ENCODE measurements at places on chromosomes 3 and 15.

GRCh38 chr3:175716446-175716845 is 857.3 kb downstream of the NAALADL2 start:
- no peak for DNase-seq

GRCh38 chr3:177185035-177185574 is 12.2 kb downstream of the TBL1XR1 start:
- DNase-seq = no peak

DNA sequence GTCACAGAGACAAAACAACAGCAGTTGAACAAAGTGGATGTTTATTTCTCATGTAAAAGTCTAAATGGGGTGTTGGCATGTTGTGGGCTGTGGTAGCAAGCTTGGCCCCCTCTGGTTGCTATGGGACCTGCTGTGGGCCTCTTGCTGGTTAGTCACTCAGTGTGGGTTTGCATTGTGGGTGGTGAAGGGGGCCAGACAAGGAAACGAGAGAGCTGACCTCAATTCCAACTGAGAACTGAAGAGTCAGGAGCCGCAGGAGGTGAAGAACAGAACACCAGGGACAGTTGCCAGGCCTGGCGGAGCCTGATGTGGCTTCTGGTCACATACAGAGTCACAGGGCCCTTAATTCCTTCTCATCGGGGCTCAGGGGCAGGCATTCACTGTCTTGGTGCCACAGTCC is 1.9 kb upstream of the ADPGK start:
- peak; percentile 31 for DNase-seq

DNA sequence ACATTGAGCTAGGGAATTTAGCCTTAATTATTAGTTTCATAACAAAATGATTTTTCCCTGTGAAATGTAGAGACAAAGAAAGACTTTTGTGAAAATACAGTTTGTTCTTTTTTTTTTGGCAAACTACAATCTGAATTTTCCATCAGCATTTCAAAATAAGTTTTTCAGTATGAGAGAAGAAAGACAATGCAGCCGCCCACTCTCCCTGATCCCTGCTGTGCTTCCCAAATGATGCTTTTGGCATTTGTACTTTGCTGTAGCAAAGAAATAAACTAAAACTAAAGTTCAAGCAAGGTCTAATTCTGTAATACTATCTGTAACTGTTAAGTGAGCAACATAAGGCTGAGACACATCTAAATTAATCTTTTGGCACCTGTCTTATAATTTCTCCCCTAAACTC is 782.2 kb downstream of the VGLL3 start:
- no peak for DNase-seq

GRCh38 chr3:5732081-5732480 is 544.6 kb downstream of the EDEM1 start:
- DNase-seq = no peak

DNA sequence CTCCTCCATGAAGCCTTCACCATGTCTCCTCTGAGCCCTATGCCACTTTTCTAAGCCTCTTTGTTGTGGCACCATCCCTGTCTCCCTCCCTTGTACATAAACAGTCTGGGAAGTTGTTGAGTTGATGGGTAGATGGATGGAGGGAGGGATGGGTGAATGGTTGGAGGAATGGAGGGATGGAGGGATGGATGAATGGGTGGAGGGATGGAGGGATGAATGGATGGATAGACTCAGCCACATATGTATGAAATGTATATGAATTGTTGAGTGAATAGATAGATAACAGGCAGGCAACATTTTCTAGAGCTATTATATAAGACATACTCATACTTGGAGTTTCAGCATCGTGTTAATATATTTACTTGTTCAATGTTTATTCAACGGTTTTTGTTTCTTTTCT is 58.3 kb upstream of the HES1 start:
- no peak for DNase-seq

- no peak for DNase-seq
Measured at GRCh38 chr3:64176461-64176996, 48.7 kb downstream of the PRICKLE2 start.

DNA sequence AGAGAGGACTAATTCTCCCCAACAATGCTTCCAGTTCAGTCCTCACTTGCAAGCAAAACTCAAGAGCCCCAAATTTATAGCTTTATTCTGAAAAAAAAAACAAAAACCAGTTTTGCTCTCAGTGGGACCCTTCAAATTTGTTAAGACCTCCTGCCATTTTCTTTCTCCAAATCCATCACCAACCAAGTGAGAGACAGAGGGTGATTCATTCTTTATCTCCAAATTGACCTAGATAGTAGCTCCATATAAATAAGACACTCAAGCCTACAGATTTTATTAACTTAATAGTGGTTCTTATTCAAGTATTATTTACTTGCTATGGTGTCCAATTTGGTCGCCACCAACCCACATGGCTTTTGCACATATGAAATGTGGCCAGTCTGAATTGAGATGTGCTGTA is 195.8 kb downstream of the RORA start:
- no peak for DNase-seq

- no peak for DNase-seq
Measured at GRCh38 chr3:21229426-21230135, 521.4 kb downstream of the ZNF385D start.

GRCh38 chr15:50997371-50998051 is 89.0 kb downstream of the AP4E1 start:
- DNase-seq = no peak

GRCh38 chr3:101229681-101230080 is 90.7 kb downstream of the IMPG2 start:
- DNase-seq = no peak

- no peak for DNase-seq
Measured at GRCh38 chr15:35717721-35718120, 171.8 kb upstream of the DPH6 start.

GRCh38 chr3:154334973-154335420 is 10.7 kb upstream of the DHX36 start:
- no peak for DNase-seq

- DNase-seq = no peak
Measured at GRCh38 chr15:78987556-78988360, 42.9 kb upstream of the CTSH start.

DNA sequence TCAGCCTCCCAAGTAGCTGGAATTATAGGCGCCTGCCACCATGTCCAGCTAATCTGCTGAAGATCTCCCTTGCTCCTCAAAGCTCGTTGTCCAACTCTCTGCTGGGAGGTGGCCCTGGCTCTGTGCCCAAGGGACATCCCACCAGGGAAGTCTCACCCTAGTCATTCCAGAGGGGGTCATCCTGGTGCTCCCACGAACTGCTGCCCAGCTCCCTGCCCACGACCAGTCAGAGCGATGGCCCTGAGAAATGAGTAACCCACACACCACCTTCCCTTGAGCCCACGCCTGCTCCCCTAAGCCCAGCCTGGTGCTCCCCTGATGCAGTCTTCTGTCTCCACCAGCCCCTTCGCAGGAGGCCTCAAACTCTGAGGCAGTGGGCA is 5.2 kb downstream of the KLHL25 start:
- no peak for DNase-seq

GRCh38 chr3:187679638-187680396 is 9.6 kb upstream of the SST start:
- peak; percentile 50 for DNase-seq
